ENCODE measurements at places on chromosomes 7 and 10.
A peak's percentile ranks its signal among the peaks of the same experiment; 100 is the strongest.

DNA sequence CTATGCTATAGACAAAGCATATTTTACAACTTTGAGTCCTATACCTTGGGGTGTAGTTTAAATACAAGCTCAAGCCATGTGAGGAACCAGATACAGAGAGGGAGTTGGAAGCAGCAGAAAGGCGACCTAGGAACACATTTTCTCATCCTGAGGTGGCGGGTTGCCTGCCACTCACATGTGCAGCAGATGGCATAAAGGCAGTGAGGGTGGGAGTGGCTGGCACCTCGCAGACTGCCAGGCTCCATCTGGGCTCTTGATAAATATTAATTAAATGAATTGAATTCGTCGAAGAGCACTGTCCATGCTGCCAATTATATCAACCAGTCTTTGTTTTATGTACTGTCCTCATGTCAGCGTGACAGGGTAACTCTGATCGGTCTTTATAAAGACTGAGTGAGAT, 79.0 kb upstream of the SEMA3C start:
- no peak for DNase-seq

DNA sequence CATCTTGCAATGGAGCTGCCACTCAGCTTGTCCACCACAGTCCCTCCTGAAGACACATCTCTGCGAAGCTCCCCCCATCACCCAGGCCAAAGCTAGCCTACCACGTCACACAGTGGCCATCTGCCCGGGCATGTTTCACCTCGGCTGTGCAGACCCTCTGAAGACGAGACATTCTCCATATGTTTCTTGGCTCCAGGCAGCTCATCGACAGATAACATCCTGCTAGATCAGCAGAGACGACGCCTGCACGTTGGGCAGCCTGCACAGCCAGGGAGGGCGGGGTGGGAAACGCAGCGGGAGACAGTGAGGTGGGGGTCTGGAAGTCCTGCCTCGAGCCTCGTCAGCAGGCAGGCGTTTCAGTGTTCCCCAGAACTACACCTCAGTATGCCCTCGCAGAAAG, 53.0 kb downstream of the PTPRN2 start:
- no peak for DNase-seq

GRCh38 chr10:42640610-42641229, 2.4 kb upstream of the ZNF33B start:
- DNase-seq: no peak

- DNase-seq: no peak
Measured at GRCh38 chr7:99184532-99185218, 23.2 kb downstream of the KPNA7 start.

DNA sequence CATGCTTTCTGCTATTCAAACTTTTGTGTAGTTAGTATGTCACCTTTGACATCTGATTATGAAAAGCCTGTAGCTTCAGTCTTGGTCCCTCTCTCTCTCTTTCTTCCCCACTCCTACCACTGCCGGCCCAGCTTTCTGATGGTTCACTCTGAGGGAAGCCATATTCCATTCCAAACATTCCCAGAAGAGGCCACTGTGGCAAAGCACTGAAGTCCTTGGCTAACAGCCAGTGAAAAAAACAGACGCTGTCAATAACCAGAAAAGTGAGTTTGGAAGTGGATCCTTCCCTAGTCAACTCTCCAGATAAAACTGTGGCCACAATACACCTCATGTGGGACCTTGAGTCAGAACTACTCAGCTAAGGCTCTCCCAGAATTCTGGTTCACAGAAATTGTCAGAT, 950.7 kb upstream of the PHF14 start:
- DNase-seq: no peak

- no peak for DNase-seq
Measured at GRCh38 chr7:151885202-151885580, 8.3 kb upstream of the PRKAG2 start.

GRCh38 chr10:173741-174140, 38.5 kb downstream of the ZMYND11 start:
- DNase-seq: no peak

- DNase-seq: no peak
Measured at GRCh38 chr10:97059872-97060205, 125.9 kb downstream of the SLIT1 start.

- no peak for DNase-seq
Measured at GRCh38 chr10:16232441-16232840, 204.4 kb upstream of the PTER start.

DNA sequence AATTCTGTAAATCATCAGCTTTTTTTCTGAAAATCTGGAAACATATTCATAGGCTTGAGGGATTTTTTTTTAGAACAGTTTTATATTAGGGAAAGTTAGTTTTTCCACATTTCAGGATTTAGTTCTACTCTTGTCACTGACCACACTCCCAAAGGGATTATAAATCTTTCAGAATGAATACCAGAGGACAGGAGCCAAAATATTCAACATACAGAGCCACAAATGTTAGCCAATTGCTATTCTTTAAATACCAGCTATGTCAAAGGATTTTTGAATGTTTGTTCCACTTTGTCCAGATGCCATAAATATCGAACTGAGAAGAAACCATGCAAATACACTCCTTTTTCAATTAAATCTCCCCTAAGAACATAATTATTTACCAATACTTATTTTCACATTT, 50.7 kb downstream of the ODAD2 start:
- DNase-seq: no peak

DNA sequence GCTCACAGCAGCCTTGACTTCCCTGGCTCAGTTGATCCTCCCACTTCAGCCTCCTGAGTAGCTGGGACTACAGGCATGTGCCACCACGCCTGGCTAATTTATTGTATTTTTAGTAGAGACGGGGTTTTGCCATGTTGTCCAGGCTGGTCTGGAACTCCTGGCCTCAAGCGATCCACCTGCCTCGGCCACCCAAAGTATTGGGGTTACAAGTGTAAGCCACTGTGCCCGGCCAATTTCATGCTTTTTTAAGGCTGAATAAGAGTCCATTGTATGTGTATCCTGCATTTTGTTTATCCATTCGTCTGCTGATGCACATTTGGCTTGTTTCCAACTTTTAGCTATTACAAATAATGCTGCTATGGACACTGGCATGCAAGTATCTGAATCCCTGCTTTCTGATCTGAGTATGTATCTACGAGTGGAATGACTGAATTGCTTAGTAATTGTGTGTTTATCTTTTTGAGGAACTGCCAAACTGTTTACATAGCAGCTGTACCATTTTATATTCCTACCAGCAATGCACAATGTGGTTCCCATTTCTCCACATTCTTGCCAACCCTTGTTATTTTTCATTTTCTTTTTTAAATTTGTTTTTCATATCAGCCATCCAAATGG, 37.3 kb upstream of the TPST1 start:
- no peak for DNase-seq

DNA sequence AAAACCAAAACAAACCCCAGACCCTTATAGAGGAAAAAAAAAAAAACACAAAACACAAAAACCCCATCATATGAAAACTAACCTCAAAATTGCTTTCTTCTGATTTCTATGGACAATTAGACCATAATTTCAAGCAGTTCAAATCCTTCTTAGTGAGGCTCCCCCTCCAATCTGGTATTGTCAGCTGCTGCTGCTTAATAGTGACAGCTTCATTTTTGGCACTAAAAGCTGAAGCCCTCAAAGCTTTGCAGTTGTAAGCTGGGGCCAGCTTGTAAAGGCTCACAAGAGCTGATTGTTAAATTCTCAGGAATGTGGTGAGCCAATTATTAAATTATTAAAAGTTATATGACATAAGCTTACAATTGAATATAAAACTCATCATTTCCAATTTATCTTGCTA, 21.9 kb downstream of the ATXN7L1 start:
- no peak for DNase-seq

GRCh38 chr10:101272229-101272868, 43.1 kb upstream of the LBX1 start:
- peak; percentile 73 for DNase-seq

DNA sequence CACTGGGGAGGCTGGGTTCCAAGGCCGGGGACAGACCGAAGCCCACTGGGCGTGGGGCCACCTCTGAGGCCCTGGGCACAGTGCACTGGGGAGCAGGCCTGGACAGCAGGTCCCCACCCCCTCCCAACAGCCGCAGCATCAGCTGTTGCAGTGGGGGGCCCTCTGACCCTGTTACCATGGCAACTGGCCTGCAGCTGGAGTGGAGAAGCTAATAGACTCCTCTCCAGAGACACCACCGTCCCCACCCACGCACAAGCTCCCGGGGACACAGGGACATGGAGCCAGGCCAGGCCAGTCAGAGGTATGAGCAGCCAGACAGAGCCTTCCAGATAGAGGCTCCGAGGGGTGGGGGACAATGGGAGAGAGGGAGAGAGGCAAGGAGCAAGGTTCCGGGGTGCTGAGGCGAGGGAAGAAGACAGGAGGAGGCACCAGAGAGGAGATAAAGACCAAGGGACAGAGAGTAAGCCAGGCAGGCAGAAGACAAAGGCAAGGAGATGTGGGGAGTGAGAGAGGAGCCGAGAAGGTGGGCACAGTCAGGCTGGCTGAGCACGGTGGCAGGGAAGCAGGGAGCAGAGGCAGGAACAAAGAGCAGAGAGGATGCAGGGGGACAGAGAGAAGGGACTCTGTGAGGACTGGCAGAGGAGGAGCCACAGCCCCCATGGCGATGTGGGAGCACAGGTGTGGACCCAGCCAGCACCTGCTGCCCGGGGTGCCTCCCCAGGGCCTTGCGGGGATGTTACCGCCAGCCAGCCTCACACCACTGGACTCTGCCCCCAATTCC, 6.7 kb downstream of the KCNH2 start:
- no peak for DNase-seq

GRCh38 chr7:91041901-91042484, 222.2 kb upstream of the FZD1 start:
- no peak for DNase-seq

GRCh38 chr7:135980665-135981180, 3.6 kb upstream of the MTPN start:
- DNase-seq: peak; percentile 50

- no peak for DNase-seq
Measured at GRCh38 chr7:99034932-99035722, 108.8 kb downstream of the SMURF1 start.

DNA sequence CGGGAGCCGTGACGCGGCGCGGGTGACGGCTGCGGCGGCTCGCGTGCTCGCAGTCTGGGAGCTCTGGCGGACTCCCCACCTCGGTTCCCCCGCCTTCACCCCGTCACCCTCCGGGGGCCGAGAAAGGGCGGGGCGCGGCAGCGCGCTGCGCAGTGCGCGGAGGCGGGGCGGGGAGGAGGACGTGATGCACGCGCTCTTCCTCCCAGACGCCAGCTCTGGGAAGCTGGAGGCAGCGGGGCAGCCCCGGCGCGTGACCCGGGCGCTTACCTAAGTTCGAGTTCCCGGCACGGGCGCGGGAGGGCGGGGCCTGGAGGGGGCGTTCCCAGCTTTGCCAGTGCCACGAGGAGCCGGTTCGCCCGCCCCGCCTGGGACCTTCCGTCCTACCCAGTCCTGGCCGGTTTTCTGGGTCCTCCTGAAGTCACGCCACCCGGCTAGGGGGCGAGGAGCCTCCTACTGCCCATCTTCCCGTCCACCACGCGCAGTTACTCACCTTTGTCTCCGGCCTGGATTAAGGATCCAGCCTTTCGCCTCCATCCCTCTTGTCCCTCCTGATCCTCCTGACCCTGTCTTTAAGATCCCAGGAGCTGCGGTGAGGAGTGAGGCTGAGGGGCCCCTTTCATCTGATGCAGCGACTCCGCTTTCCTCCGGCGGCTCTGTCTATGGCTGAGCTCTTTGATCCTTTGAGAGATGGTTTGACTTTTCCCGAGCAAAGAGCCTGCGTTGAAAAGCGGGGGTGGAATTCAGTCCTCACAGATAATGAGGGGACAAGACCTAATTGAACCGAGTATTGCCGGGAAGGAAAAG, 470 bp upstream of the NAMPT start:
- DNase-seq: peak; percentile 100

GRCh38 chr7:124497176-124497575, 268.4 kb downstream of the GPR37 start:
- no peak for DNase-seq

GRCh38 chr10:28915989-28916588, 238.8 kb downstream of the BAMBI start:
- DNase-seq: no peak

- no peak for DNase-seq
Measured at GRCh38 chr10:47400251-47400650, 16.2 kb upstream of the ZNF488 start.

GRCh38 chr7:79211724-79212123, 241.7 kb downstream of the MAGI2 start:
- DNase-seq: no peak
